GM03348 (cell line): ENCODE measurements at places on chromosomes 3 and 15.
A peak's percentile ranks its signal among the peaks of the same experiment; 100 is the strongest.

DNA sequence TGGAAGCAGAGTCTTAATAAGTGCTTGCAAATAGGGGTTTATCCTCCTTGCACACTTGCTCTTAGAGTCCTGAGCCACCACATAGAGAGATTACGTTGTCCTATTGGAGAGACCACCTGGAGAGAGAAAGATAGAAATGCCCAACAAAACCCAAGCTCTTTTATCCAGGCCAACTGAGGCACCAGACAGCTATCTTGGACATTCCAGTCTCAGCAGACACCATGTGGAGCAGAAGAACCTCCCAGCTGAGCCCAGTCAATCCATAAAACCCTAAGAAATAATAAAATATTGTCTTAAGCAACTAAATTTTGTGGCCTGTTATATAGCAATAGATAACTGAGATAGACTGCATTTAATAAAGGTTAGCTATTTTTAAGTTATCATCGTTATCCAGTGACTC, 105.7 kb upstream of the PFN2 start:
- no peak for DNase-seq

- DNase-seq, result no peak
These were observed 287.0 kb downstream of the ZIC4 start for GRCh38 chr3:147119346-147119745.

DNA sequence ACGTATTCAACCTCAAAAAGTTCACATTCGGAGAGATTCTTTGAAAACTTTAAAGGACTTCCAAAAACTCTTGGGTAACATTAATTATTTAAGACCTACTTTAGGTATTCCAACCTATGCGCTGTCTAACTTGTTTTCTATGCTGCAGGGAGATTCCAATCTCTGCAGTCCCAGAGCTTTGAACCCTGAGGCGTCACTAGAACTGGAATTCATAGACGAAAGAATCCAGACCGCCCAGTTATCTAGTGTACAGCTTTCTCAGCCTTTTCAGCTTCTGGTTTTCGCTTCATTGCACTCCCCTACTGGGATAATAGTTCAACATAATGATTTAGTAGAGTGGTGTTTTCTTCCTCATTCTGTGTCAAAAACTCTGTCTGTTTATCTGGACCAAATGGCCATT, 711.3 kb downstream of the ROBO1 start:
- DNase-seq, result no peak

DNA sequence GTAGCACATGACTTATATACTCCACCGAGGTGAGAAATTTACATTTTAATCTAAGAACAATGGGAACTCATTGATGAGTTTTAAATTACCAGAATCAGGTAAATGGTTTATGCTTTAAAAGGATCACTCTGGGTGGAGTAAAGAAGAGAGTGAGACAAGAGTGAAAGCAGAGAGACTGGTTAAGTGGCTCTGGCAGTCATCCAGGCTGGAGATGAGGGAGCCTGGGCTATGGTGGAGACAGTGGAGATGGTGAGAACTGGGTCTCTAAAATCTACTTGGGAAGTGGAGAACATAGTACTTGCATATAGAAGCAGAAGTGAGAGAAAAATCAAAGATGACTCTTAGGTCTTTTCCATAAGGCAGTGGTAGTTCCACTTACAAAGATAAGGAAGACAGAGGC, 37.1 kb upstream of the SLC25A36 start:
- DNase-seq, result no peak

DNA sequence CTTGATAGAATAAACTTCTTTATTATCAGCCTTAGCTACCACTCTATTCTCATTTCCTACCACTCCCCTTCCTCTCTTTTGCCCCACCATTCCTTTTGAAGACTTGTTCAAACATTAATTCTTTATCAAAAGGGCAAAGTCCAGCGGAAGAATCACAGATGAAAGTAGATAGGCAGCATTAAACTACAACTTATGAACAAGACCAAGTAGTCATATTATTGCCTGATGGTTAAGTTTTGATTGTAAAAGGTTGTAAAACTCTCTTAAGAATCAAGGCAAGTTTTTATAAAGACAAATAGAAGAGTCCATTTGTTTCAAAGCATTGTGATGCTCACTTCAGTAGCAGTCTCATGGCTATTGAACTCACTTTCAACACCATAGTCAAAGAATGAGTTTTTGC, 22.4 kb upstream of the TGFBR2 start:
- DNase-seq, result no peak

DNA sequence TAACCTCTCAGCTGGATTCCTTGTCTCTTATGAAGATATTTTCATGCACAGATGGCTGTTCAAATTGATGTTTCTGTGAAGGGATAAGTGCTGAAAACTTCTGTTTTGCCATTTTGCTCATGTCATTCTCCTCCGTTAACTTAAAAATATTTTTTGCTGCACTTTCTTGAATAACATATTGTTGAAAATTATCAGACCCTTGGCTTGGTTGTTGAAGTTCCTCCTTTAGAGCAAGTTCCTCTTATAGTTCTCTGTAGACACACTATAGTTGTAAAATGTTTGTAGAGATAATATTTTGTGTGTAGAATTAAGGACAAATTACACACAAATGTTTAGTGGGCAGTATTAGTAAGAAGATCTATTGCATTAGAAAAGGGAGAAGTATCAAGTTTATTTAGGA, 300.4 kb downstream of the SV2B start:
- no peak for DNase-seq

GRCh38 chr3:182755712-182756111, 37.6 kb upstream of the ATP11B start:
- DNase-seq, result no peak

DNA sequence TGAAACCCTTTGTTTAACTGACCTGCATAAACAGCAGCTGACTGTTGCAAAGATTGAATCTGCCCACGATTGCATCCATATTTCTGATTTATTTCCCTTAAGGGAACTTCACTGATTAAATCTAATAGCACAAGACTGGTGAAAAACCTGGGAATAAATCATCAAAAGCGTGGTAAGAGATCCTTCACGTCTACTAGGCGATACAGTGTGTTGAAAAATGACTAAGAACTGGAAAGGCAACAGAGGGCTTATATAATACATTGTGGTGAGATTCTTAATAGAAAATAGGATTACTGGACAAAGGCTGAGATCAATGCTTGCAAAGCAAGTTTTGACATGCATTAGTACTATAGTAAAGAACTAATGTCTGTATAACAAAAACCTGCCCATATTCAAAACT, 49.0 kb downstream of the POLQ start:
- no peak for DNase-seq

- no peak for DNase-seq
These were observed 90.2 kb downstream of the CERS3 start for GRCh38 chr15:100438570-100438969.

- no peak for DNase-seq
These were observed 138.1 kb upstream of the RAP2B start for GRCh38 chr3:153023896-153024295.

DNA sequence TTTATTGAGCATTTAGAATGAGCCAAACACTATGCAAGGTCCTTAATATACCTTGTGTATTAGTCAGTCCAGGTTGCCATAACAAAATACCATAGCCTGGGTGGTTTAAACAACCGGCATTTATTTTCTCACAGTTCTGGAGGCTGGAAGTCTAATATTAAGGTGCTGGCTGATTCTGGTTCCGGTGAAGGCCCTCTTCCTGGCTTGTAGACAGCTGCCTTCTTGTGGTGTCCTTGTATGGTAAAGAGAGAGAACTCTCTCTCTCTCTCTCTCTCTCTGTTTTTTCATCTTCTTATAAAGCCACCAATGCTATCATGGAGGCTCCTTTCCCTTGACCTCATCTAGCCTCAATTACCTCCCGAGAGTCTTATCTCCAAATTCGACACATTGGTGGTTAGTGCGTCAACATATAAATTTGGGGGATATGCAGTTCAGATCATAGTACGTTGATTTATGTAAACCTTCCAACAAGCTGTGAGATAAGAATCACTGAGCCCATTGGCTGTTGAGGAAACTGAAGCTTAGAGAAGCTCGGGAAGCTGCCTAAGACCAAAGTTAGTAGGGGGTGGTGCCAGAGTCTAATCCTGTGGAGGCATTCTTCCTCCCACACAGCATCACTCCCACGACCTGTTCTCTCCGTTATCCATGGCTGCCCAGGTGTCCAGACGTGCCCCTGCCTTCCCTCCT, 298.0 kb upstream of the PROK2 start:
- no peak for DNase-seq

DNA sequence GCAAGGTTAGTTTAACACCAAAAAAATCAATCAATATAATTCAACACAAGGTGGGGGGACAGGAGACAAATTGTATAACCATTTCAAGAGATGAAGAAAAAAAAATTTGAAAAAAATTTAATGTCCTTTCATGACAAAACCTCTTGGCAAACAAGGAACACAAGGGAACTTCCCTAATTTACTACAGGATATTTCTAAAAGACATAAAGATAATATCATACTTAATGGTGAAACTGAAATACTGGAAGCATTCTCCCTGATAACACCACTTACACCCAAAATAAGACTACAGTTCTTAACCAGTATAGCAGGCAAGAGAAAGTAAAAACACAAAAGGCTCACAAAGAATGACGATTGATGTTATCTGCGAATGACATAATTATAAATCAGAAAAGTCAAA, 44.7 kb downstream of the IFT57 start:
- DNase-seq, result no peak

DNA sequence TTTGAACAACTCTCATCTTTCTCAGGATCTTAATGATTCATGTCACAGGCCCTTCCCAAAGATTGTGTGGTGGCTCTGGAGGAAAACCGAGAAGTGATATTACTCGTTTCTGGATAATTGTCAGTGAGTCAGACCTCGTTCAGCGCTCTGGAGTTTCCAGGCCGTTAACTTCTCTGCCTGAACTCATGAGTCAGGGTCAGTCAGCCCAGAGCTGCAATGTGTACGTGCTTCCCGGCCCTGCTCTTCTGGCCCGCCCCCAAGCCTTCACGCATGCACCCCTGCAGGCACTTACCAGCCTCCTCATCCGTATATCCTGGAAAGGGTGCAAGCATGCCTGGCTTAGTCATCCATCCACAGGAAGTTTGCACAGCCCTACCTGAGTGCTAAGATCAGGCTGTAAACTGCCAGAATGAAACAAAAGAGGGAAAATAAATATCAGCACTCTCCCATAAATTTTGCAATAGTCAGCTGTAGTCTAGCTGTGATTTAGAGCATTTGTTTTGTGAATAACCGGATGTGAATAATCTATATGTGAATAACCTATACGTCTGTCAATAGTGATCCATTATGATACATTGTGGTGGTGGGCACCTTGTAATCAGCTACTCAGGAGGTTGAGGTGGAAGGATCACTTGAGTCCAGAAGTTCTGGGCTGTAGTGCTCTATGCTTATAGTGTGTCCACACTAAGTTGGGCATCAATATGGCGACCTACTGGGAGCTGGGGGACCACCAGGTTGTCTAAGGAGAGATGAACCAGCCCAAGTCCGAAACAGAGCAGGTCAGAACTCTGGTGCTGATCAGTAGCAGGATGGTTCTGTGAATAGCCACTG, 35.3 kb upstream of the SEMA4B start:
- peak; percentile 91 for DNase-seq

DNA sequence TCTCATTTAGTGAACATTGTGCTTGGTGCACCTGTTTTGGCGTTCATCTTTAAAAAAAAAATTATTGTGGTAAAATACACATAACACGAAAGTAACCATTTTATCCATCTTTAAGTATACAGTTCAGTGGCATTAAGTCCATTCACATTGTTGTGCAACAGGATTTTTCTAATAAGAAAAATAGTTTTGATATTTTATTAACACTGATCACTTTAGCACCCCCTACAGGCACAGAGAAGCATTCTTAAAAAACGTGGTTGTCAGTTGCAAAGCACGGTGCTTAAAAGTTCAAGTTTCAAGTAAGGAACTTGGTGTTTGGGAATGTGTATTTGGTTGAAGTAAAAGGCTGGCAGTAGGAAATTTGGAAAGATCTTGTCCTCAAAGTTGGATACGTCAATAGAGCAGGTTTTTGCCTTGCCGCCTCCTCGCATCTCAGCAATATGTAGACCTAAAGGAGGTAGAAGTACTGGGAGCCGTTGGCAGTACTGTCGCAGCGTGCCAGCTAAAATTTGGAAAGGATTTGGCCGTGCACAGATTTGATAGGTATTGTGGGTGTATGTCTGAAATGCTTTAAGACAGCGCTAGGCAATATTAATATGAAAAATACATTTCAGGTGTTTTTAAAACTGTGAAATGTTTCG, 110.4 kb downstream of the LRRC28 start:
- peak; percentile 37 for DNase-seq

- DNase-seq, result no peak
These were observed 113.4 kb downstream of the ASB7 start for GRCh38 chr15:100715571-100716455.

GRCh38 chr15:88071141-88071540, 185.4 kb downstream of the NTRK3 start:
- DNase-seq, result no peak

- no peak for DNase-seq
These were observed 370.2 kb downstream of the EPHB1 start for GRCh38 chr3:135165260-135165659.

- DNase-seq, result peak; percentile 80
These were observed 11.7 kb upstream of the NMB start for GRCh38 chr15:84669726-84670125.

- DNase-seq, result peak; percentile 37
These were observed 204.9 kb downstream of the TIGIT start for GRCh38 chr3:114498539-114499370.

DNA sequence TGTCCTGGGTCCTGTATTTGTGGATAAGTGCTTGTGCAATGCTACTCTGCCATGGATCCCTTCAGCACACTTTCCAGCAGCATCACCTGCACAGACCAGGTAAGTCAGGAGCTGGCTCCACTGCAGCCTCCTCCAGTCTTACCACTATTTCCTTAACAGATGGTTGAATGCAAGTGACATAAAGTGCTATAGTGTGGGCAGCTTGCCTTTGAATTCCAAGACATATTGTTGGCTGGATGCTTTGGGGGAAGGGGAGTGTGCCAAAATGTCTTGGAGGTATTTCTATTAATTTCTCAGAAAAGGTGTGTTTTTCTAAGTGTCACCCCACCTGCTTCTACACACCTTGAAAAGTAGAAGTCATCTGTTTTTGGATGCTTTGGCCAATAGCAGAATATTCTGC, 352.2 kb upstream of the SUCLG2 start:
- DNase-seq, result no peak

GRCh38 chr3:74115906-74116305, 491.2 kb upstream of the PDZRN3 start:
- no peak for DNase-seq

GRCh38 chr3:52399593-52399992, 45.3 kb downstream of the SEMA3G start:
- DNase-seq, result no peak

DNA sequence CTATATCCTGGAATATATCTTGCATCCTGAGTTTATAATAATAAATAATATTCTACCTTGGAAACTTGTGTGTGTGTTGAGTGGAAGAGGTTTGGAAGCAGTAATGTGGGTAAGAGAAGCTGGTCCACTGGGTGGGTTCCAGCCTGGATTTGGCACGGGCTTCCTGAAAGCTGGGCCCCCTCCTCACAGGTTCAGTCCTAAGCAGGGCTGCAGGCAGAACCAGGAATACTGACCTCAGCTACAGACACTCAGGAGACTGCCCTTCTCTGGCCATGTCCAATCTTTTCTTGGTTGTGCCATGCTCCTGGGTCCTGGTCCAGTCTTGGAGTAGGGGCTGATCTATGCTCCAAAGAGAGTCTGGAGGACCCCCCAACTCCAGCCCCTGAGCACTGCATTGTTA, 4.5 kb downstream of the MYD88 start:
- DNase-seq, result no peak

- DNase-seq, result no peak
These were observed 151.7 kb downstream of the CPNE4 start for GRCh38 chr3:131883086-131883485.
